HCT116 (cell line): ENCODE measurements at places on chromosomes 16 and 17. TPM values are rescaled to one million over a fixed set of nuclear protein-coding genes. Genes with fewer than 3 reads are reported as not detected.
A peak's percentile ranks its signal among the peaks of the same experiment; 100 is the strongest.

The KRTAP17-1 gene
- total RNA-seq, result not detected

The RAMP2 gene
- total RNA-seq, result not detected

The AHSP gene
- not detected for total RNA-seq

The KRTAP2-4 gene
- total RNA-seq, result 0.76 TPM

The USP6 gene
- total RNA-seq, result 0.10 TPM

The PDPK1 gene
- total RNA-seq, result 36.1 TPM

GRCh38 chr17:17763136-17763535 is 73.7 kb downstream of the SREBF1 start:
- DNase-seq, result no peak
- H3K27ac ChIP-seq, result no peak overlapping the region

- peaks cover 59% of the 10 kb centered on the region for H3K36me3 ChIP-seq
- H3K27me3 ChIP-seq, result no peaks in the 10 kb centered on the region
- H3K27ac ChIP-seq, result no peak overlapping the region
- no peak overlapping the region for H3K4me3 ChIP-seq
- DNase-seq, result no peak
These were observed 102.3 kb upstream of the C17orf78 start for GRCh38 chr17:37273409-37274051.

- H3K27me3 ChIP-seq, result no peaks in the 10 kb centered on the region
- H3K4me3 ChIP-seq, result no peak overlapping the region
- H3K27ac ChIP-seq, result no peak overlapping the region
- no peak for DNase-seq
- no peaks in the 10 kb centered on the region for H3K36me3 ChIP-seq
These were observed 9.5 kb downstream of the AMFR start for GRCh38 chr16:56415875-56416274.

DNA sequence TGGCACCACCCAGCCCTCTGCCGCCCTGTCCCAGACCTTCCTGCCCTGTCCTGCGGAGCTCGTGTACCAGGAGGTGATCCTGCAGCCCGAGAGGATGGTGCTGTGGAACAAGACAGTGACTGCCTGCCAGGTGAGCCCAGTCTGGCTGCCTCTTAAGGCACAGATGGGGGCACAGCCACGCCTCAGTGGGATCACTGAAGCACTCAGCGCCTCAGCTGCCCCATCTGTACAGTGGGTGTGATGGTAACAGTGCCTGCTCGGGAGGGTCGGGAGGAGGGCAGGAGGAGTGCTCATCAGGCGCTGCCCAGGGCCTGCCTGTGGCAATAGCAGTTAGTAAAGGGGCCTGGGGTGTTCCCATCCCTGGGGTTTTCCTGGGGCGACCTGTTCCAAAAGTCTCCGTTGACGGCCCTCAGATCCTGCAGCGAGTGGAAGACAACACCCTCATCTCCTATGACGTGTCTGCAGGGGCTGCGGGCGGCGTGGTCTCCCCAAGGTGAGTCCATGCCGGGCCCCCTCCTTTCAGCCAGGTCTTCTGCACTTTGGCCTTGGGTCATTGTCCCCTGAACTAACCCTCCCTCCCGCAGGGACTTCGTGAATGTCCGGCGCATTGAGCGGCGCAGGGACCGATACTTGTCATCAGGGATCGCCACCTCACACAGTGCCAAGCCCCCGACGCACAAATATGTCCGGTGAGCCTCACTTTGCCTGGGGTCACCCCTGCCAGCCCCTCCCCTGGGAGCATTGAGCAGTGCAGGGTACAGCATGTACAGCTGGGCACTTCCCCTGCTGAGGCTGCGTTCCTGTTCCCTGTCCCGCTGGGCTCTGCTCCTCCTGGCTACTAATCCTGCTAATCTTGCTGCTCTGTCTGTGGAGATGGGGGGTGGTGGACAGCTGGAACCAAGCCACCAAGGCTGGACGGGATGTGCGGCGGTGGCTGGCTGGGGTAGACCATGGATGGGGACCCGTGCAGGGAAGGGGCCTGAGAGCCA is 4.5 kb upstream of the TCAP start:
- H3K27me3 ChIP-seq, result no peaks in the 10 kb centered on the region
- H3K4me3 ChIP-seq, result no peak overlapping the region
- no peak overlapping the region; the same call in 1 of the 2 replicates for H3K27ac ChIP-seq
- H3K4me1 ChIP-seq, result peaks cover 27% of the 10 kb centered on the region
- no peak for DNase-seq
- peaks cover 5% of the 10 kb centered on the region; the same call in 1 of the 2 replicates for H3K36me3 ChIP-seq

DNA sequence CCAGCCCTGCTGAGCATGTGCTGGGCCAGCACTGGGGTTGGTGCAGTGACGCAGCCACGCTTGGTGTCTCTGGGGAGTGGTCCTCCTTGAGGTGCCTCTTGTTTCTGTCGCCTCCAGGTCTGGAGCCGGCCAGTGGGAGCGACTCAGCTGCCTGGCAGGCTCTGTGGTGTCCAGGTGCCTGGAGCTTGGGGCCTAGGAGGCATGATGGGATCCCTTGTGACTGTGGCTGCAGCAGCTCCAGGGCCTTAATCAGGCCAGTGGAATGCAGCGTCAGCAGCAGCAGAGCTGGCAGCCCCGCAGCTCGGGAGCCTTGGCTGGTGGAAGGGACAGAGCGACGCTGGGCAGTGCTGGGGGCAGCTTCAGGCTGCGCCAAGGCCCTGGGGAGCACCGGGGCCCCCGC is 74.7 kb upstream of the CIBAR2 start:
- H3K4me1 ChIP-seq, result peaks cover 6% of the 10 kb centered on the region; the same call in 1 of the 2 replicates
- no peaks in the 10 kb centered on the region for H3K36me3 ChIP-seq
- H3K27me3 ChIP-seq, result no peaks in the 10 kb centered on the region
- no peak overlapping the region for H3K4me3 ChIP-seq
- no peak overlapping the region for H3K27ac ChIP-seq

DNA sequence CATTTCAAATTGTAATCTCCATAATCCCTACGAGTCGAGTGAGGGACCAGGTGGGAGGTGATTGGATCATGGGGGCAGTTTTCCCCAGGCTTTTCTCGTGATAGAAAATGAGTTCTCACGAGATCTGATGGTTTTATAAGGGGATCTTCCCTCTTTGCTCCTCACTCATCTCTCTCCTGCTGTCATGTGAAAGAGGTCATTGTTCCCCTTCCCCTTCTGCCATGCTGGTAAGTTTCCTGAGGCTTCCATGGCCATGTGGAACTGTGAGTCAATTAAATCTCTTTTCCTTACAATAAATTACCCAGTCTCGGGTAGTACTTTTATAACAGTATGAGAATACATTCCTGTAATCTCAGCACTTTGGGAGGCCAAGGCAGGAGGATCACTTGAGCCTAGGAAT is 76.7 kb upstream of the MARCHF10 start:
- H3K4me1 ChIP-seq, result no peaks in the 10 kb centered on the region
- no peak for DNase-seq
- no peaks in the 10 kb centered on the region for H3K36me3 ChIP-seq
- no peak overlapping the region for H3K4me3 ChIP-seq

DNA sequence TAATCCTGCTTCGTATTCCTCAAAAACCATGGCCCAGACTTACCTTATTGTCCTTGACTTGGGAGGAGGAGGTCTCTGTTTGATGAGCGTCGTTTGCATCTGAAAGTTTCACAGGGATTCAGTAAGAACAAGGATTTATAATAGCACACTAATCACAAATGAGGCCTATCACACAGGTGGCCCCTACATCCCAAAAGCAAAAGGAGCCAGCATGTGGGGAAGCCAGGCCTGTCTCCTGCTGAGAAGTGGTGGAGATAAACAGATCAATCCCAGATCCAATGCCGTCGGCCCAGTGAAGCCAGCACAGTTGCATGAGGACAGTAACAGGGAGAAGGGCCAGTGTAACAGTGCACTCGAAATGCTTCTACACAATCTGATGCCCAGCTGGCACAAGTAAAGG is 13.3 kb upstream of the EVPL start:
- H3K36me3 ChIP-seq, result peaks cover 57% of the 10 kb centered on the region
- no peak overlapping the region for H3K4me3 ChIP-seq
- H3K27ac ChIP-seq, result no peak overlapping the region
- H3K4me1 ChIP-seq, result no peaks in the 10 kb centered on the region
- no peaks in the 10 kb centered on the region for H3K27me3 ChIP-seq
- no peak for DNase-seq

DNA sequence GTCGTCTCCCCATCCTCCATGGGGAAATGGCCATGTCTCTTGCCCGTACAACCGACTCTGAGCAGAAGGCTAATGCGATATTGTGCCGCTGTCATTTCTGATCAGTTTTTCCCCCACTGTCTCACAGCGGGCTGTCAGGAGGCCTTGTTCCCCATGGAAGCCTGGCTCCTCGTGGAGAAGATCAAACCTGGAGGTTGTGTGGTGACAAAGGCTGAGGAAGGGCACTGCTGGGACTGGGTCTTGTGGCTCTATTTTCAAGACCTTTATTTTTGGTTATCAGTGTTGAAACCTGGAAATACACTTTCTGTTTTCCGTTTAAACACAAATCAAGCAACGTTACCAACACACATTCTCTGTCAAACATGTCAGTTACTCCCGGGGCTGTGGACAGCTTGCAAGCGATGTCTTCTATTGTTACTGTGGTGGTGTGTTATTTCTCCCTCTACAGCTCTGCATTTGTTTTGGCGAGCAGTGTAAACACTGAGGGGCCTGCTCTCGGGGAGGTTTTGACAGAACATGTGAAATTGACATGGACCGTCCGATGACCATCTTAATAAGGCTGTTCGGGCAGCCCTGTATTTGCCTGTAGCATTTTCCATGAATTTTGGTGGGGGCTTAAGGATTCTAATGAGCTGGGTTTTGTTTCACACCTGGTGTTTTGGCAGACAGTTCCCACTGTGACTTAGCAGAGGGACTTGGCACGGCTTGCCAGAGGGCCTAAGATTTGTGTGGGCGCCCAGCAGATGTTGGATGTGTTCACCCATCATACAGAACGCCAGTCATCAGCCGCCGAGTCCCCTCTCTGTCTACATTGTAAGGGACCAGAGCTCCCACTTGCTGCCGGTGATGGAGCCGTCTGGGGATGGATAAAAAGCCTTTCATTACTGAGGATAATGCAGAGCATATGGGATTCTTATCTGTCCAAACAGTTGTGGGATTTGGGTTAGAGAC is 12.5 kb downstream of the RBFOX1 start:
- no peak overlapping the region for H3K27ac ChIP-seq
- no peak overlapping the region for H3K4me3 ChIP-seq
- H3K36me3 ChIP-seq, result no peaks in the 10 kb centered on the region
- no peaks in the 10 kb centered on the region for H3K27me3 ChIP-seq
- no peak for DNase-seq

- DNase-seq, result no peak
- peaks cover 19% of the 10 kb centered on the region; the same call in 1 of the 2 replicates for H3K36me3 ChIP-seq
- H3K4me1 ChIP-seq, result no peaks in the 10 kb centered on the region
- H3K27me3 ChIP-seq, result no peaks in the 10 kb centered on the region
- H3K4me3 ChIP-seq, result no peak overlapping the region
These were observed 34.6 kb downstream of the TBCD start for GRCh38 chr17:82786427-82786826.

DNA sequence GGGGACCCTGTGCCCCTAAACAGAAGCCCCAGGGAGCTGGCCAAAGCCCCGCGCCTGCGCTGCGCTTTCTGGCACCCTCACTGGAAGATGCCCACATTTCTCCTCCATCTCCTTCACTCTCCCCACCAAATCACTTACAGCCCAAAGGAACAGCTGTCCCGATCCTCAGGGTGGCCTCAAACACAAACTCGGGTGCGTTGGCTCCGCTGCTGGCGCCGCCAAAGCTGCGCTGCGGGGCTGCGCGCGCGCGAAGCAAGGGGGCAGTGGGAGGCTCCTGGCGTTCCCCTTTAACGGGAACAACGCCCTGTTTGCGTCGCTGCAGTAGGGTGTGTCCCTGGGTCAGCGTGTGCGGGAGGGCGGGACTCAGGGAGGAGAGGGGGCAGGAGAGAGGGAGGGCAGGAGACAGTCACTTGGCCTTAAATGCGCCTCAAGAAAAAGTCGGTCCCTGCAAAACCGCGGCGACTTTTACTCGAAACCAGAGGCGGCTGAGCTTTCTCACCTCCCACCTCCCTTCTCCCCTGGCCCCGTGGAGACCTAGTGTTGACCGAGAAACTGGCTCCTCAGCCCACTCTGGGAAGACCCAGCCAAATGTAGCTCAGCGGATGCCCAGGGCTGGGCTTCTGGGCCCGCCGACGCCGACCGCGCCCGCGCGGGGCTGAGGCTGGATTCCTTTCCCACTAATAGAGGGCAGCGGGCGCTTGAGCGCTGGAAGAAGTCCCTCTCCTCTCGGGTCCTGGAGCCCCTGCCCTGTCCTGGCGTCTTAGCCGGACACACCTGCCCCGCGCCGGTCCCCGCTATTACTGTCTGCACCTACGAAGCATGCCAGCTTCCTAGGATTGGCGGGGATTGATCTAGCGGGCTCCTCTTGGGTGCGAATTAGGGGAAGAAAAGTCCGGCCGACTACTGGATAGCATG is 2.6 kb downstream of the PMP22 start:
- no peaks in the 10 kb centered on the region for H3K27me3 ChIP-seq
- peaks cover 18% of the 10 kb centered on the region; the same call in 1 of the 2 replicates for H3K4me1 ChIP-seq
- H3K36me3 ChIP-seq, result no peaks in the 10 kb centered on the region
- H3K27ac ChIP-seq, result peak overlapping the region; percentile 74
- DNase-seq, result peak; percentile 87

DNA sequence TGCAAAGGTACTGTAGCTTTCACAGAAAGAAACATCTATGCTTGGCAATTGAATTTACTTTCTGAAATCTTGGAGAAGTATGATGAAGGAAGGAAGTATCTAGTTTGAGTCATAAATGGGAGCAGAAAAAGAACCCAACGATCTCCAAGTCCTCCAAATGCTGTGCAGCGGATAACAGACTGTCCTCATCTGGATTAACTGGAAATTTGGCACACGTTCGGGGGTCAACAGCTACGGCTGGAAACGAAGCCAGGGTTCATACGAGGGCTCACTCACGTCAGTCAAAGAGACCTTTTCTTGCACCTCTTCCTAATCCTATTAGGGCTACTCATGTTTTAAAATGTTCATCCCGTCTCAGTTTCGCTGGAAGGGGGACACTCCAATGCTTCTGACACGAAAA is 152.0 kb downstream of the ZFHX3 start:
- no peak overlapping the region for H3K4me3 ChIP-seq
- no peaks in the 10 kb centered on the region for H3K36me3 ChIP-seq
- H3K27ac ChIP-seq, result no peak overlapping the region
